ENCODE measurements at places on chromosomes 4 and X. TPM values are rescaled to one million over a fixed set of nuclear protein-coding genes. Genes with fewer than 3 reads are reported as not detected.

- no peak for DNase-seq
Measured at GRCh38 chr4:54924891-54925290, 200.5 kb downstream of the KDR start.

DNA sequence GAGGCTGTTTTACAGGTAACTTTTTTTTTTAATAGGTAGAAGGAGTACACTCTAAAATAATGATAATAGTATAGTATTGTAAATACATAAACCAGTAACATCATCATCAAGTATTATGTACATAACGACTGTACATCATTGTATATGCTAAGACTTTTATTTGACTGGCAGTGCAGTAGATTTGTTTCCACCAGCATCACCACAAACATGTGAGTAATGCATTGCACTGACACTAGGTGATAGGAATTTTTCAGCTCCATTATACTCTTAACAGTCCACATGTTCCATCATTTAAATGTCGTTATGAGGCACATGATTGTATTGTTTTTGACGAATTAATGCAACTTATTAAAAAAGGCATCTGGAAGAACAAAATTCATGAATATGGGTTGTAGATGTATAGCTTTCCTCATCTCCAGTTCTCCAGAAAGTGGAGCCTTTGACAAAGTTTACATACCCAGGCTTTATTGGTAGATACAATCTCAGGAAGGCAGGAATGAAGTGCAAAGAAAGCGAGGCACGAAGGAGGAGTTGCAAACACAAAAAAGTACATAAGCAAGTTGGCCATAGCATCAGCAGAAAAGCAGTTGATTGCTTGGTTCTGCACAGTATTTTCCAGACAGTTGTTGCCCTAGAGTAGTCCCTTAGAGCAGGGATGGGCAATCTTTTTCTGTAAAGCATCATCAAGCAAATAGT lies 336.9 kb upstream of the NR3C2 start:
- peak; percentile 26 for DNase-seq

STATH gene
- total RNA-seq = not detected

AASDH gene
- 7.3 TPM for total RNA-seq

DNA sequence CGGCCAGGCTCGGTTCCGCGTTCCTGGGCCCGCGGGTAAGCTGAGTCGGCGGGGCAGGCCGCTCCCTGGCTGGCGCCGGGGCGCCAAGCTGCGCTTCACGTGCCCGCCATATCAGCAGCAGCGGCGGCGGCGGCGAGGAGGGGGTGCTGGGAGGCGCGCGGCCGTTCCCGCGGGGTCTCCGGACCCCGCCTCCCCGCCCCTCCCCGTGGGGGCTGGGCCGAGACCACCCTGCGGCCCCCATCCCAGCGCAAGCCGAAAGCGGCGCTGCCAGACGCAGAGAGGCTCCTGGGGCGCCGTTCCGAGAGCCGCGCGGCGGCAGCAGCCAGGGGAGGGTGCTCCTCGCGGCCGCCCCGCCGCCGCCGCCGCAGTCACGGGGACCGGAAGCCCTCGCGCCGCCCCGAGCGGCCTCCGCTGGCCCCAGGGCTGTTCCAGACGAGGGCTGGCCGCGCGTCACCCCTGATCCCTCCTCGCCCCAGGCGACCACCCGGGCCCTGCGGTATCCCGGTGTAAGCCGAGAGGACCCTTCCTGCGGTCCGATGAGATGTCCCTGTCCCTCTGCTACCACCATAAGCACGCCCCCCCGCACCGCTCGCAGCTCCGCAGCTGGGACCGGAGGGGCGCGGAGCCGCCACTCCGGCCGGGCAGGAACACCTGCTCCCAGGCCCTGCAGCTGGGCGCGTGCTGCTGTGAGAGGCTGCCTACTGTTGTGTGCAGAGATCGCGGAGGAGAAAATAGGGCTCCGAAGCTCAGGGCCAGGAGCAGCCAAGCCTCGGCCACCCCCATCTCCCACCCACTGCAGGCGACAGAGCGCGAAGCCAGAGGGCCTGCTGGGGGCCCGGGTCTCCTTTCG lies 7.5 kb upstream of the BCOR start:
- DNase-seq = peak; percentile 61

GRCh38 chr4:8329560-8329858 lies 60.0 kb downstream of the HTRA3 start:
- DNase-seq = no peak

GRCh38 chr4:99817309-99817890 lies 773 bp downstream of the DAPP1 start:
- DNase-seq = no peak

DNA sequence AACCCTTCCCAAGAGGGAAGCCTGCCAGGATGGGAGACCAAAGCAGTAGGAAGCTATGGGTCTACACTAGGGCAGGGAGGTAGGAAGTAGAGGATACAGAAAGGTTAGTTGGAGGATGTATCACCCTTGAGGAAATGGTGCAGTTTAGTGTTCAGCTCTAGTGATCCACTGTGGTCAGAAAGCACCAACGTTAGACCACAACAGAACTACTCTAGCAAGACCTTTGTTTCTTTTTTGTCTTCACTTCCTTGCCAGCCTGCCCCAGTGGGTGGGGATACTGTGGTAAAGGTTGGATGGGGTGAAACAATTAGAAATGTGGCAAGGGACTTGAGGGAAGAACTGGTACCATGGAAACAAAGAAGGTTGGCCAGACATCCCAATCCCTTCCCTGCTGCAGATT lies 83.3 kb downstream of the DDIT4L start:
- DNase-seq = no peak

GRCh38 chrX:94545722-94546121 lies 871.7 kb downstream of the FAM133A start:
- DNase-seq = no peak

GRCh38 chr4:31983677-31984076 lies 1263.5 kb downstream of the PCDH7 start:
- no peak for DNase-seq

PRR32 gene
- total RNA-seq = not detected

DNA sequence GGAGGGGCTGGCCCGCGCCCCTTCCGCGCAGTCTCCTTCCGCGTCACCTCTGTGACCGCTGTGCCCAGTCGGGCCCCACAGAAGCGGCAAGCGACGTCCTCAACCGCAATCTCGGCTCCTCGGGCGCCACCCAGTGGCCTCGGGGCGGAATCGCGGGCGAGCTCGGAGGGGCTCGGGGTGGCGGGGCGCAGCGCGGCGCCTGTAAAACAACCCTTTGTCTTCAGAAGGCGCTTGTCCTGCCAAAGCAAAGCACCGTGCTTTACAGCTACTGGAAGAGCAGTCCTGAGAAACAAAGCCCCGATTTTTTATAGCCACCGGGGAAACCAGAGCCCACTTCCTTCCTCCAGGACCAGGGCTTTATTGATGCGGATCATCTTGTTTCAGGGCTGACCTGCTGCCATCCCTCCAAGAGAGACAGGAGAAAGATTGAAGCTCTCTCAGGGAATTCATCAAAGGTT lies 37.3 kb upstream of the CDKN2AIP start:
- peak; percentile 80 for DNase-seq

GRCh38 chr4:7698584-7698983 lies 241.1 kb downstream of the AFAP1 start:
- DNase-seq = peak; percentile 42

- no peak for DNase-seq
Measured at GRCh38 chrX:71210816-71211215, 12.2 kb upstream of the GJB1 start.

DNA sequence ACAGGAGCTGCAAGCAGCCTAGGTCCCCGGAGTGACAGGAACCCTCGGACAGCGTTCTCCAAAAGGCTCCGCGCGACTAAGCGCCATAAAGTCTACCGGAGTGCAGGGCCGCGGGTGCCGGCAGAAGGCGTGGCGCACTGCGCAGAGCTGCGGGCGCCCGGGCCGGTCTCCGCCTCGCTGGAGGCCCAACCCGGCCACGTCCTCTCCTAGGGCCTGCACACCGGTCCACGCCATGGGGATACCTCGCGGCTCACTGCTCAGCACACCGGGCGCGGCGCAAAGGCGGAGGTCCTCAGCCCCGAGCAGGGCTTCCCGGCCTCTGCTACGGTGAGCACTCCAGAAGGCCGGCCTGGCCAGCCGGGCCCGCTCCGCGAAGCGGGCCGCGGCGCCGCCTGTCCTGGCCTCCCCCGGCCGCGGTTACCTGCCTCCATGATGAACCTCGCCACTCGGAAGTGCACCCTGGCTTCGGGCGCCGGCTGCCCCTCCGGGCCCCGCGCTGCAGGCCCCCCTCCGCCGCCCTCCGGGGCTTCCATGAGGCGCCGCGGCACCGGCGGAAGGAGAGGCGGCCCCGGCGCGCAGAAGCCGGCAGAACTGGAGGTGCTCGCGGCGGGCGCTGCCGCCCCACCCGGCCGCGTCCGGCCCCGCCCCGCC lies at the start of gene CCNQ:
TSS of gene CCNQ (minus strand) at position 599 of the 651 bp plus-strand sequence. CDS start at position 533, 66 bp downstream.
- peak; percentile 43 for DNase-seq

RRAGB gene
- total RNA-seq = 23.4 TPM

- no peak for DNase-seq
Measured at GRCh38 chrX:55029291-55029690, 1.5 kb downstream of the ALAS2 start.

DNA sequence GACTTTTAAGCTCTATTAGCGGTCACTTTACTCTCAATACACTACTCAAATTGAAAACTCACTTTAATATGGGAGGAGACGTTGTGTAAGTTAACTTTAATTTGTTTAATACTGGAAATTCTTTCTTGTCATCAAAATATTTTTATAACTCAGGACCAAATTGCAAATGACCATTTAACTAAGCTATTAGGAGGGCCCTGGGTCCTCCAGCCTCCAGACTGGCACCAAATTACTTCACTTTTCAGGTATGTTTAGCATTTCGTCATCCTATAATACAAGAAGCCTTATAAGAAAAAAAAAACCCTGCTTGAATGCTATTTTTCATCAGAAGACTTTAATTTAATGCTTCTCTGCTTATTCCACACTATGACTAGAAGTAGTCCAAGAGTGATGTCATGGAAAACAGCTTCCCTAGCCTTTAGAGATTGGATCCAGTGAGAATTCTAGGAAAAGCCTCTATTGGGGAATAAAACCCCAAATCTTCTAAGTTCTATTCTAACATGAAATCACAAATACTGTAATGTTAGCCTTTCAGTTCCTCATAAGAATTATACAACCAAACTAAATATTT lies 6.6 kb downstream of the KLHL15 start:
- DNase-seq = peak; percentile 3

GRCh38 chr4:7124689-7125442 lies 57.0 kb upstream of the GRPEL1 start:
- DNase-seq = peak; percentile 83

GRCh38 chrX:147912093-147912801 lies 528 bp downstream of the FMR1 start:
- peak; percentile 71 for DNase-seq

GRCh38 chr4:31995943-31996901 lies 1276.1 kb downstream of the PCDH7 start:
- DNase-seq = no peak

DNA sequence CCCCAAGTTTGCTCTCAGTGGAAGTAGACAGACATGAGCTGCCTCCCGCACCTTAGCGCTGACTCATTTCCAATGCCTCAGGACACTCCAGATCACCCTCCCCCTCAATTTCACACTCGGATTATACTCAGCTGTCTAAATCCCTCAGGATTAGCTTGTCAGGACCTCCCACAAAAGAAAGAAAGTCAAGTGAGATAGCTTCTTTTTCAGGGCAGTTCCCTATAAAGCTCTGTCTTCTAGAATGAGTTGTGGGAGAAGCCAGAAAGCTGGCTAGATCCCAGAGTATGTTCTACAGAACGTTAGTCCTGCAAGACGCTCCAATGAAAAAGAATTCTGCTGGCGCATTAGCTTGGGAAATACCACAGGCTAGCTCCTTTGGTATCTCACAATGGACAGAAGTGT lies 51.2 kb upstream of the MTNR1A start:
- peak; percentile 72 for DNase-seq

DNA sequence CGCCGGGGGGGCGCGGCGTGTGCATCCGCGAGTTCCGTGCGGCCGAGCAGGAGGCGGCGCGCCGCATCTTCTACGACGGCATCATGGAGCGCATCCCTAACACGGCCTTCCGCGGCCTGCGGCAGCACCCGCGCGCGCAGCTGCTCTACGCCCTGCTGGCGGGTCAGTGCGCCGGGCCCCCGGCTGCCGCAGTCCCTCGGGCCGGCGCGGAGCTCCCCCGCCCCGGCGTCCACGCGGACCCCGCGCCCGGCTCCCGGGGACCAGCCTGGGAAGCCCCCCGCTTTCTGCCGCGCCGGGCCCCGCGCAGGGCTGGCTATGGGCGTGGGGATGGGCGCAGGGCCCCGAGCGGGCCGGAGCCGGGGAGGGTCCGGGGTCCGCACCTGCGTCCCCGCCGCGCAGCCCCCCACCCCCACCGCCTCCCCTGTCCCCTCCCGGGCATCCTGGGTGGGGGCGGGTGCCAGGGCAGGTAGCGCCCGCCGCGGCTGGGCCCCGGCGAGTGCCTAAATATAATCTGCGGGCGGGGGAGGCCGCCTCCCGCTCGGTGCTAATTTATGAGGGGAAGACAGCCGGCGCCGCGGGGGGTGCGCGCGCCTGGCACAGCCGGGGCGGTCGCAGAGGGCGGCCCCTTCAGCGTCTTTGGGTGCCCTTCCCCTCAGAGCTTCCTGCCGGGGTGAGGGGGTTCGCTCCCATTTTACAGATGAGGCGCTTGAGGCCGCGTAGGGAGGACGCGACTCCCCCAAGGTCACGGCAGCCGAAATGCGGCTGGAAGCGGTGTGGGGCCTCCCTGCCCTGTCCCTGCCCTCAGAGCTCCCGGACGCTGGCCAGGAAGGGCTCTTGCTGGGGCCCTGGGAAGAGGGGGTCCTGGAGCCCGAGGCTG lies 837 bp downstream of the NAT8L start:
- DNase-seq = no peak

HS3ST1 gene
- total RNA-seq = not detected

MAGEA1 gene
- 11.7 TPM for total RNA-seq

DNA sequence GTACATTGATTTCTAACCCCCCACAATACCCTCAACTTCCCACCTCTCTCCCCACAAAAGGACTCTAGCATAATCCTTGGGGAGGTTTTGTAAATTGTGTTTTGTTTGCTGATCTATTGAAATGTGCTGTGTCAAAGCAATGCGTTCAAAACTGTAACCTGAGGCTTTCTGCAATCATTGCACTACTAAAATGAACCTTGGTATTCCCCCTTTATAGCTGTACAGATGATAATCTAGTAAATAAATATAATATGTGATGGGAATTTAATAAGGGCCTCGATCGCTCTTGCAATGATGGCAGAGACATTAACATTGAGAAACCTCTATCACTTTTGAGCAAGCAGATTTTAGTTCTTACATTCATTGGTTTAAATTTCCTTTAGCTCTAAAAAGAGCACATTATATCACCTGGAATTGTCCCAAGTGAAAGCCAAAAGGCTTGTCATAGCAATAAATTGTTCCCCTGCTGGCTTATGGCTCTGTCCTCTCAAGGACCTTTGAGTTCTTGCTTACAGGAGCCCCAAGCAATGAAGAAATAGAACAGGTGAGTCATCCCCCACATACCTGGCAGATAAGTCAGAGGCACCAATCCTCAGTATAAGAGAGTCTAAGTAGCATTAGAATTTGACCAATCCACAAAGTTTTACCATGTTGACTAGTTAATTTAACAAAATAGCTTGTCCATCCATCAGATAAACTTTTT lies 18.4 kb upstream of the ACE2 start:
- DNase-seq = peak; percentile 94

SPANXA1 gene
- total RNA-seq = not detected

SMIM31 gene
- total RNA-seq = not detected

FAM9C gene
- total RNA-seq = not detected

- peak; percentile 47 for DNase-seq
Measured at GRCh38 chr4:122710434-122711308, 21.8 kb upstream of the BBS12 start.

GRCh38 chr4:15769202-15769601 lies 8.9 kb upstream of the CD38 start:
- DNase-seq = no peak

Measured in M059J (cell line).